ENCODE measurements at places on chromosomes 2 and 18. TPM values are rescaled to one million over a fixed set of nuclear protein-coding genes. Genes with fewer than 3 reads are reported as not detected.

GRCh38 chr18:48197819-48198218, 211.4 kb downstream of the ZBTB7C start:
- DNase-seq = no peak

DNA sequence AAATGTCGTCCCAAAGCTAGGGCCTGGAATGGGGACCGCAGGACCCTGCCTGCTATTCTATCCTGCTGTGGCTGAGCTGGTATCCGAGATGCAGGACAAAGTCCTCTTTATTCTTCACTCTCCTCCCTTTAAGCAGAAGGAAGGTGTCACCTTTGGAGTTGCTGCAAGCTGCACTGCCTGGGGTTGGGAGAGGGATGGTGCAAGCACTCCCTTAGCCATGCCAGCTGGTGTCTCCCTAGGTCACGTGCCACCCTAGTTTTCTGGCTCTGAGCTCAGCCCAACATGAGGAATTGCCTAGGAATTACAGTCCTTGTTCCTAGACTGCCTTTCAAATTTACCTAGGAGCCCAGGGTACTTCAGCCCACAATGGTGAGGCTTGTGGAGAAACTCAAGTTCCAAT, 21.4 kb upstream of the FAM228A start:
- DNase-seq = no peak

- peak; percentile 77 for DNase-seq
Measured at GRCh38 chr18:5294457-5295230, 882 bp downstream of the ZBTB14 start.

- no peak for DNase-seq
Measured at GRCh38 chr2:15704086-15704787, 112.6 kb downstream of the DDX1 start.

GRCh38 chr2:95034221-95034620, 8.7 kb downstream of the MAL start:
- DNase-seq = peak; percentile 17

DNA sequence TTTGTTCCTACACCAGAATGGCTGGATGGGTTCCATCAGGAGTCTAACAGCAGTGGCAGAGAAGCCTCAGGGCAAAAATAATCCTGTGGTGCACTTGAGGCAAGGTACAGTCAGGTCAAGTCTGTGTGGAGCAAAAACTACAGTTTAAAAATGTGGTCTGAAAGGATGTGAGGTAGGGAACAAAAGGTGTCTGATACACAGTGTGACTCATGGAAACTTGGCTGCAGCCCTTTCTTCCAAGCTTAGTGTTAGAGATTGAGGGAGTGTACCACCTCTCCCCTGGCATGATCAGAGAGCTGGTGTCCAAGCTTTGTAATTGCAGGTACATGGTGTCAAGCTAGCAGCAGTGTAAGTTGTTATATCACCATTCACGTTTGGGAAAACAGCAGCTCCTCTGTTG, 8.9 kb downstream of the ANKAR start:
- DNase-seq = no peak

- DNase-seq = no peak
Measured at GRCh38 chr2:48865704-48866103, 110.2 kb upstream of the LHCGR start.

- DNase-seq = no peak
Measured at GRCh38 chr2:239272626-239273025, 128.2 kb downstream of the HDAC4 start.

Gene BOLL
- total RNA-seq = 0.14 TPM

Gene GALNT1
- 82.7 TPM for total RNA-seq

Gene CRYBA2
- 5.0 TPM for total RNA-seq

Gene CNTNAP5
- total RNA-seq = 3.3 TPM

Gene OSR1
- total RNA-seq = 8.1 TPM

Data from mucosa of descending colon (tissue), 3 donors.